PC-3 (cell line): ENCODE measurements at places on chromosomes 7 and 10.

DNA sequence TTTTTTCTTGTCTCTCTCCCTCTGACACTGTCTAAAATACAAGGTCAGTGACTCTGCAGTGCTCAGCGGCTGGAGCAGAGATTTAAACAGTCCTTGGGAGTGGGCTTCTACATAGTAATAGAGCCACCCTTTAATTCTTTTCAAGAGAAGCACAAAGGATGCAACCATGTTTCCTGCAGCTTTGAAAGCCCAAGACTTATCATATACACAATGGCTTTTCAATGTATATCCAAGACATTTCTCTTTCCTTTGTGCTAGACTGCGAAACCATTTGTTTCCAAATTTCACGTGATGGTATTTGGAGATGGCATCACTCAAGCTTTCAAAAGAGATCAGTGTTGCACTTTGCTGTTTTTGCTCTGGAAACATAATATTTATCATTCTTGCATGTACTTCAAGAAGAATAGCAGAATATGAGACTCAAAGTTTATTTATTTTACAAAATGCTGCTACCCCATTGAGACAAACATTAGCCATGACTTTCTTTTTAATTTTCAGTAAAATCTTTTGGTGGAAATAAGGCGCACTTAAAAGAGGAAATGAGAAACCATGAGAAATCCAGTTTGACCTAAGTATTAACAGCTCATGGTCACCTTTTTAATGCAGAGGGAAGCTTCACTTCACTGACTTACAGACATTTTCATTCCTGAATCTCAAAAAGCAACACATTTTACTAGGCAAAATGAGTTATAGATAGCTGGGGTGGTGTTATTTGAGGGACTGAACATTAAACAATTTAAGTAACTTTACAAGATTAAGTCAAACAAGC is 76.6 kb downstream of the SEMA3C start:
- no peak for DNase-seq
- no peaks in the 10 kb centered on the region for H3K36me3 ChIP-seq
- no peak overlapping the region for H3K4me3 ChIP-seq
- no peak overlapping the region for H3K27ac ChIP-seq

- no peak overlapping the region for H3K27ac ChIP-seq
- no peaks in the 10 kb centered on the region for H3K4me1 ChIP-seq
- DNase-seq, result no peak
- no peaks in the 10 kb centered on the region for H3K36me3 ChIP-seq
- H3K4me3 ChIP-seq, result no peak overlapping the region
These were observed 148.4 kb downstream of the MDFIC start for GRCh38 chr7:115070311-115070710.

GRCh38 chr10:43980313-43980712 is 331.6 kb upstream of the ZNF32 start:
- DNase-seq, result no peak
- H3K4me1 ChIP-seq, result no peaks in the 10 kb centered on the region
- no peak overlapping the region for H3K27ac ChIP-seq
- no peaks in the 10 kb centered on the region for H3K27me3 ChIP-seq

- H3K36me3 ChIP-seq, result no peaks in the 10 kb centered on the region
- no peaks in the 10 kb centered on the region for H3K4me1 ChIP-seq
These were observed 170.1 kb upstream of the NPVF start for GRCh38 chr7:25398418-25398817.

- H3K4me3 ChIP-seq, result peak overlapping the region; percentile 86
- DNase-seq, result peak; percentile 14
- H3K4me1 ChIP-seq, result peaks cover 16% of the 10 kb centered on the region; the same call in 1 of the 2 replicates
- H3K27ac ChIP-seq, result no peak overlapping the region
- no peaks in the 10 kb centered on the region for H3K36me3 ChIP-seq
- H3K27me3 ChIP-seq, result peaks cover 16% of the 10 kb centered on the region
These were observed 552 bp downstream of the MKX start for GRCh38 chr10:27744802-27745731.

DNA sequence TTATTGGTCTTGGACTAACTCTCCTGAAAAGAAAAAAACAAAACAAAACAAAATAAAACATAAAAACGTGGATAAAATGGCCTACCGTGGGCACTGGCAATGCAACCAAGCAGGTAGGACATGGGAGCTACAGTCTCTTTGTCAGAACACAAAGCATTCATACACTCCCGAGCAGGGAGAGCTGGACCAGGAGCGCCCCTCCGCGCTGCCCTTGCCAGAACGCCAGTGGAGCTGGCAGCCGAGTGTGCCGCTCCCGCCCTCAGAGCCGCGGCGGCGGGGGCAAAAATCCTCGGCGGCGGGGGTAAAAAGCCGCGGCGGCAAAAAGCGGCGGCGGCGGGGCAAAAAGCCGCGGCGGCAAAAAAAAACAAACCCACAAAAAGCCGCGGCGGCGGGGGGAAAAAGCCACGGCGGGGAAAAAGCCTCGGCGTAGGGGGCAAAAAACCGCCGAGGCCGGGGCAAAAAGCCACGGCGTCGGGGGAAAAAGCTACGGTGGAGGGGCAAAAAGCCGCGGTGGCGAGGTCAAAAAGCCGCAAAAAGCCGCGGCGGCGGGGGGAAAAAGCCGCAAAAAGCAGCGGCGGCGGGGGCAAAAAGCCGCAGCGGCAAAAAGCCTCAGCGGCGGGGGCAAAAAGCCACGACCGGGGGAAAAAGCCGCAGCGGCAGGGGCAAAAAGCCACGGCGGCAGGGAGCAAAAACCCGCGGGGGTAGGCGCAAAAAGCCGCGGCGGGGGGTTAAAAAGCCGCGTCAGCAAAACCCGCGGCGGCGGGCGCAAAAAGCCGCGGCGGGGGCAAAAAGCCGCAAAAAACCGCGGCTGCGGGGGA is 418.1 kb downstream of the ZNF716 start:
- DNase-seq, result peak; percentile 33
- H3K36me3 ChIP-seq, result no peaks in the 10 kb centered on the region
- H3K27ac ChIP-seq, result no peak overlapping the region

- H3K4me3 ChIP-seq, result no peak overlapping the region
- H3K4me1 ChIP-seq, result no peaks in the 10 kb centered on the region
- no peaks in the 10 kb centered on the region for H3K36me3 ChIP-seq
- no peak for DNase-seq
These were observed 336.8 kb downstream of the AUTS2 start for GRCh38 chr7:69935107-69935506.

- no peaks in the 10 kb centered on the region for H3K36me3 ChIP-seq
- H3K27me3 ChIP-seq, result no peaks in the 10 kb centered on the region
- no peak overlapping the region for H3K27ac ChIP-seq
- no peak overlapping the region for H3K4me3 ChIP-seq
These were observed 57.6 kb downstream of the LRGUK start for GRCh38 chr7:134184767-134185166.

DNA sequence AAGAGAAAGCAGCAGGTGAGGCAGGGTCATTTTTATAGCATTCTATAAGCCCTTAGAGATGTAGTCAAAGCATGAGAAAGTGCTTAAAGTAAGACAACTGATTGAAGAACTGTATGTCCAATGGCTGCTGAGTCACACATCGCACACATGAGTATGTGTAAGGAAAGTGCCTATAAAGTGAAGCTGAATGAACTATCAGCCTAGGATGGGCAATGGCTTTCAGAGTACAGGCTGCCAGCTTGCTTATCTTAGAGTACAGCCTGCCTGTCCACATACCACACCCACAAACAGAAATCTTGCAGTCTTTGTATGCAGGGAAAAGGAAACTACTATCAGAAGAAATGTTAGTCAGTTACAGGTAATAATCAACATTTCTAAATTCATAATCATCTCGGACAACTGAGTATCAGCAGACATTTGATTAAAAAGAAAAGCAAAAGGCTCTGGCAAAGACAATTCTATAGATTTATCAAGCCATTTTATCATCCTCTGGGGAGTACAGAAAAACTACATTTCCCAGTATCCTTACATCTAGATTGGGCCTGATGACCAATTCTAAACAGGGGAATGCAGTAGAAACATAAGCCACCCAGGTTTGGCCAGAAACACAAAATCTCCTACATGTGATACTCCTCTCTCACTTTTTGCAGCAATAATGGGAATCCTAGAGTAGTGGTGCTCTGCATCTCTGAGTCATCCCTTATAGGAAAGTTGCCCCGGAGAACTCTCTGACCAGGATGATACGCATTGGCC is 16.2 kb upstream of the EPHB6 start:
- peaks cover 21% of the 10 kb centered on the region for H3K4me1 ChIP-seq
- peak; percentile 66 for DNase-seq
- H3K27ac ChIP-seq, result peak overlapping the region; percentile 32; the same call in 1 of the 2 replicates
- no peak overlapping the region for H3K4me3 ChIP-seq

- H3K4me3 ChIP-seq, result no peak overlapping the region
- no peaks in the 10 kb centered on the region for H3K4me1 ChIP-seq
- H3K27ac ChIP-seq, result no peak overlapping the region
- H3K27me3 ChIP-seq, result no peaks in the 10 kb centered on the region
- H3K36me3 ChIP-seq, result no peaks in the 10 kb centered on the region
These were observed 200.6 kb downstream of the GLRX3 start for GRCh38 chr10:130336617-130337304.

DNA sequence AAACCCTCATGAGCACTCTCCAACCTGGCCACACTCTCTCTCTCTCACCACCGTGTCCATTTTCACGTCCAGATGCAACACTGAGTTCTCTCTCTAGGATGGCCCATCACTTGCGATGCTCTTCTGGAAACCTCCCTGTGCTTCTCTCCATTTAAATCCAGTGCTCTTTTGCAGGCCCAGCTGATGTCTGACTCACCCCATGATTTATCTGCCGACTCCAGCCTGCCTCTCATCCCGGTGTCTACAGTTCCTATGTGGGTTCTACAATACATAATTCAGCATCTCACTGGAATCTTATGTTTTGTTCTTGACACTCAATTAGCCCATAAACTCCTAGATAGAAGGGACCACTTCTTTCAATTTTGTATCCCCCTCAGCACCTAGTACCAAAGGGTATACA is 5.0 kb downstream of the TPK1 start:
- no peak overlapping the region for H3K27ac ChIP-seq
- peaks cover 10% of the 10 kb centered on the region for H3K4me1 ChIP-seq
- H3K27me3 ChIP-seq, result no peaks in the 10 kb centered on the region

DNA sequence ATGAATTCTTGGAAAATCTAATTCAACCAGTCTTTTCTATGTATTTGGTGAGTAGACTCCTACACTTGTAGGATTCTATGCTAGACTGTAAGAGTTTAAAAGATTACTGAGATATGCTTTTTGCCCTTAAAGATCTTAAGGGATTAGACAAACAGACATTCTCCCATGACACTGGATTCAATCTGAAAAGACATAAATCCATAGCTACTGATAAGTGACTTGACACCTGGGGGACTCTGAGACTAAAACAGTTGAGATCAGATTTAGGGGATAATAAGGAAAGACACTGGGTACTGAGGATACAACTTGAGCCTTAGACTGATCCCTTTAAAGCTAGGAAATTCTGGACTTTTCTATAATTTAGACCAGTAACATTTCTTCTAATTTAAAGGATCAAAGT is 1233.4 kb downstream of the XPNPEP1 start:
- no peaks in the 10 kb centered on the region for H3K27me3 ChIP-seq
- DNase-seq, result no peak

GRCh38 chr10:27355918-27356573 is 115.4 kb upstream of the ACBD5 start:
- no peaks in the 10 kb centered on the region for H3K36me3 ChIP-seq
- H3K27me3 ChIP-seq, result peaks cover 11% of the 10 kb centered on the region
- DNase-seq, result no peak
- H3K4me3 ChIP-seq, result no peak overlapping the region

DNA sequence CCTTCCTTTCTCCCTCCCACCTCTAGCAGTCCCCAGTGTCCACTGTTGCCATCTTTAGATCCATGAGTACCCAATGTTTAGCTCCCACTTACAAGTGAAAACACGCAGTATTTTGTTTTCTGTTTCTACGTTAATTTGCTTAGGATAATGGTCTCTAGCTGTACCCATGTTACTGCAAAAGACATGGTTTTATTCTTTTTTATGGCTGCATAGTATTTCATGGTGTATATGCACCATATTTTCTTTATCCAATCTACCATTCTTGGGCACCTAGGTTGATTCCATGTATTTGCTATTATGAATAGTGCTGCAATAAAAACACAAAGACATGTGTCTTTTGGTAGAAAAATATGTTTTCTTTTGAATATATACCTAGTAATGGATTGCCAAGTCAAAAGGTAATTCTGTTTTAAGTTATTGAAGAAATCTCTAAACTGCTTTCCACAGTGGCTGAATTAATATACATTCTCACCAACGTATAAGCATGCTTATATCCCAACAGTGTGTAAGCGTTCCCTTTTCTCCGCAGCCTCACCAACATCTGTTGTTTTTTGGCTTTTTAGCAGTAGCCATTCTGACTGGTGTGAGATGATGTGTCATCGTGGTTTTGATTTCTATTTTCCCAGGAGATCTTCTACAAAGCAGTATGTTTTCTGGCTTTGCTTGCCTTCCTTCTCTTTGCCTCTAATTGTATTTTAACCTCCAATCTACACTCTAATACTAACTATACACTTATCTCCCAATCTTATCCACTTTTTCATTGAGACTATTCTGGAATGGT is 179.5 kb upstream of the PHF14 start:
- no peaks in the 10 kb centered on the region for H3K36me3 ChIP-seq
- H3K4me3 ChIP-seq, result no peak overlapping the region
- DNase-seq, result no peak
- H3K4me1 ChIP-seq, result no peaks in the 10 kb centered on the region
- no peaks in the 10 kb centered on the region for H3K27me3 ChIP-seq
- H3K27ac ChIP-seq, result no peak overlapping the region

DNA sequence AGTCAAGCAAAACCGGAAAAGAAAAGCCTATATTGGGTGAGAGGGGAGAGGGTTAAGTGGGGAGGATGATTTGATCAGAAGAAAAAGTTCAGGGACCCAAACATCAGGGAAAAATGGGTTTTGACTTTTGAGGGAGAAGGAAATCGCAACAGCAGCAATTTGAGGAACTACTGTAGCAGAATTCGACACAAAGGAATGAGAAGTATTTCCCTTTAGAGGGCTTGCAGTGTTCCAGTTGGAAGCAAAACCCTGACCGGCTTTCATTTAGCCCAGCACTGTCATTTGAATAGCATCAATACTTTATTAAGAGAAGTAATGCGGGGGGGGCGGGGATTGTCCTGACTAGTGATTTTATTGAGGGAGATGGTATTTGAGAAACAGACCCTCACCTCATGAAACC is 37.2 kb upstream of the GATA3 start:
- H3K4me3 ChIP-seq, result no peak overlapping the region
- H3K27me3 ChIP-seq, result no peaks in the 10 kb centered on the region
- no peaks in the 10 kb centered on the region for H3K4me1 ChIP-seq

DNA sequence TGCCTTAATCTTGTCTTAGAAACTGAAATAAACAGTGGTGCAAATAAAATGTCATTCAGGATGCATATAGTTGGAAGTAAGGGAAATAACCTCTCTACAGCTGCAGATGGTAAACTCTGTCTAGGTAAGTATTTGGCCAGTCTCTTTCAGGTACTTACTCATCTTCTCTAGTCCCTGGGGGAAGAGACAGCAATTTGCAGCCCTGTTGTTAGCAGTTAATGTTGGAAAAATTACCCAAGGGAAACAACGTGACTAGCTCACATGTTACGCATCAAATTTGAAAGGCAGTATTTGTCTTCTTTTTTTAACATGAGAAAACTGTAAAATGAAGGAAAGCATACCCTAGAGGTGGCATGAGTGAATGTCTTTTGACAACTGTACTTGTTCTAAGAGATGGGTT is 3.2 kb upstream of the HUS1 start:
- H3K4me3 ChIP-seq, result no peak overlapping the region
- H3K27ac ChIP-seq, result no peak overlapping the region
- no peak for DNase-seq
- peaks cover 6% of the 10 kb centered on the region; the same call in 1 of the 2 replicates for H3K36me3 ChIP-seq

GRCh38 chr10:48444266-48444665 is 137.8 kb downstream of the MAPK8 start:
- peaks cover 10% of the 10 kb centered on the region for H3K4me1 ChIP-seq
- H3K4me3 ChIP-seq, result no peak overlapping the region
- peak; percentile 49 for DNase-seq
- H3K27ac ChIP-seq, result no peak overlapping the region
- H3K27me3 ChIP-seq, result no peaks in the 10 kb centered on the region
- H3K36me3 ChIP-seq, result no peaks in the 10 kb centered on the region
